ENCODE measurements at places on chromosomes 16 and 17.
A peak's percentile ranks its signal among the peaks of the same experiment; 100 is the strongest.

GRCh38 chr17:40903129-40903847 is 18.2 kb upstream of the KRT20 start:
- no peak for DNase-seq

GRCh38 chr17:78522031-78522809 is 55.0 kb downstream of the DNAH17 start:
- no peak for DNase-seq

- no peak for DNase-seq
Measured at GRCh38 chr16:46800494-46800893, 30.5 kb downstream of the C16orf87 start.

GRCh38 chr16:5502467-5502869 is 404.9 kb upstream of the EEF2KMT start:
- no peak for DNase-seq

GRCh38 chr16:81830845-81831540 is 51.9 kb downstream of the PLCG2 start:
- DNase-seq = no peak

GRCh38 chr16:15970202-15970601 is 20.8 kb downstream of the ABCC1 start:
- DNase-seq = no peak

- no peak for DNase-seq
Measured at GRCh38 chr17:81388091-81388611, 7.1 kb upstream of the BAHCC1 start.

- DNase-seq = no peak
Measured at GRCh38 chr17:51065466-51065865, 55.2 kb downstream of the SPAG9 start.

DNA sequence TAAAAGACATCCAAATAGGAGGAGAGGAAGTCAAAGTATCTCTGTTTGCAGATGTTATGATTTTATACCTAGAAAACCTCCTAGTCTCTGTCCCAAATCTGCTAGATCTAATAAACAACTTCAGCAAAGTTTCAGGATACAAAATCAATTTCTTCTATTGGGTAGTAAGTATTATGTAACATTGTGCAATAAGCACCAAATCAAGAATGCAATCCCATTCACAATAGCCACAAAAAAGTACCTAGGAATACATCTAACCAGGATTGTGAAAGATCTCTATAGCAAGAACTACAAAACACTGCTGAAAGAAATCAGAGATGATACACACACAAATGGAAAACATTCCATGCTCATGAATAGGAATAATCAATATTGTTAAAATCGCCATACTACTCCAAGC is 13.0 kb downstream of the NLRP1 start:
- no peak for DNase-seq

- DNase-seq = peak; percentile 78
Measured at GRCh38 chr16:81873843-81874752, 95.0 kb downstream of the PLCG2 start.

DNA sequence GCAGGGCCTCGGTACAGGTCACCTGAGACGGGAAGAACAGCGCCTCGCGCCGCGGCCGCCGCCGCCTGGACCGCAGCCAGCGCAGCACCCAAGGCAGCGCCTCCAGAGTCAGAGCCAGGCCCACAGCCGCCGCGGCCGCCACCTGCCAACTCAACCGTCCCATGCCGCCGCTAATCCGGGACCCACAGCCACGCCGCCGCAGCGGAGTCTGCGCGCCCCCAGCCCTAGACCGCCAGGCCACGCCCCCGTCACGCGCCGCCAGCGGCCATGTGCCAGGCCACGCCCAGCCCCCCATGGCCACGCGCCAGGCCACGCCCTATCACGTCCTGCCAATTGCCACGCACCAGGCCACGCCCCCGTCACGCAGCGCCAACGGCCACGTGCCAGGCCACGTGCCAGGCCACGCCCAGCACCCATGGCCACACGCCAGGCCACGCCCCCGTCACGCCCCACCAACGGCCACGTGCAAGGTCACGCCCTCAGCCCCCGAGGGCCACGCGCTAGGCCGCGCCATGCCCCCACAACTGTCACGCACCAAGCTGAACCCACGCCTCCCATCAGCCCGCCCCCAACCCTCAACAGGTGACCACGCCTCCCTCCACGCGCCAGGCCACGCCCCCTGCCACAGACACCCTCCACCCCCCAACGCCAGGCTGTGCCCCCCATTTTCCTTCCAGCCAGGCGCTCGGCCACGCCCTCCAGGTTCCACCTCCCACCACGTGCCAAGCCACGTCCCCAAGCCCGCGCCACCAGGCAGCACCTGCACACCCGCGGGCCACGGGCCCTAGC is at the start of gene PLD6:
PLD6 (minus strand) TSS at position 210 of the 789 bp plus-strand sequence; CDS start at position 163, 47 bp downstream.
- peak; percentile 93 for DNase-seq

GRCh38 chr16:57997176-57997527 is 3.3 kb downstream of the ZNF319 start:
- no peak for DNase-seq

DNA sequence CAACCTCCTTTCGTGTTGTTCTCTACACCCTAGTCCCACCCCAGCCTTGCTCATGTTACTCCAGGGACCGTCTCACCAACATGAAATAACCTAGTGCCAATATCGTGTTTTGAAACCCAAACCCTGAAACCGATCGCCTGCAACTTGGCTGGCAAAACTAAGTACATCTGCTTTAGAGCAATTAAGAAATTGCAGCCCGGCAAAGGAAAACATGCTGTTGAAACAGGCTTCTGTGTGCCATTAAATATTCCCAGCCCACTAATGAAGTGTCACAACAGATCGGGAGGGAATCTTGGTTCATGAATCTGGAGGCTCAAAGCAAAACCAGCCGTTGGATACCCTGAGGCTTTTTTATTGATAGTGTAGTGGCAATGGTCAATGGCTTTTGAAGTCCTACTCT is 48.3 kb upstream of the GPR139 start:
- no peak for DNase-seq

GRCh38 chr17:55274355-55275255 is 9.8 kb downstream of the HLF start:
- no peak for DNase-seq

DNA sequence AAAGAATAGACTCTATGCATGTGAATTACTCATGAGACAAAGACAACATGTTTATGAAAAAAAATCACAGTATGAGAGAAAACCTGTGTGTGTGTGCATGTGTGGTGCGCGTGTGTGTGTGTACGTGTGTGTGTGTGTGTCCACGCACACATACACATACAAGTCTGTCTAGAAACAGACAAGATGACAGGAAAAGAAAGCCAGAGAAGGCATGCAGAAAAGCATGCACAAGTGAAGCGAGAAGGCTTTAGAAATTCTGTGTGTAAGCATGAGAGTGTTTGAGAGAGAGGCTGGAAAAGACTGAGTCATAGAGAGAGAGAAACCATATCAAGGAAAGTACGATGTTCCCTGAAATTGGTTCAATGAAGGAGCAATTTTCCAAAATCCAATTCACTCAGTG is 566.4 kb upstream of the C16orf82 start:
- no peak for DNase-seq

GRCh38 chr16:76204249-76204648 is 73.0 kb upstream of the CNTNAP4 start:
- DNase-seq = no peak

DNA sequence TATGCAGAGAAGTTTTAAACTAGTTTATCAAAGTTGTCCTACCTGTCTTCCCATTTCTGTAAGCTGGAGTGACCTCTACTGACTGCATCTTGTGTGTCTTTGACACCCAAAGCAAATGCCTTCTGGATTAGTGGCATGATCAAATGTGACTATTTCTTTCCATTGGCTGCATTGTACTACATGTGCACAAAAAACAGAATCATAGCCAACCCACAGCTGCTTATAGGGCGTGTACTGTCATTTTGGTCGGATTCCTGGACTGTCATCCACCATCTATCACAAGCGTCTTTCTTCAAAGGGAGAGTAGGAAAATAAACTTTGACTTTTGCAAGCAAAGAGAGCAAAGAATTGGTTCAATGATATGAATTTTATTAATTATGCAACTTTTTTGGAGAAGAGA is 310.6 kb downstream of the MAP2K6 start:
- DNase-seq = no peak

DNA sequence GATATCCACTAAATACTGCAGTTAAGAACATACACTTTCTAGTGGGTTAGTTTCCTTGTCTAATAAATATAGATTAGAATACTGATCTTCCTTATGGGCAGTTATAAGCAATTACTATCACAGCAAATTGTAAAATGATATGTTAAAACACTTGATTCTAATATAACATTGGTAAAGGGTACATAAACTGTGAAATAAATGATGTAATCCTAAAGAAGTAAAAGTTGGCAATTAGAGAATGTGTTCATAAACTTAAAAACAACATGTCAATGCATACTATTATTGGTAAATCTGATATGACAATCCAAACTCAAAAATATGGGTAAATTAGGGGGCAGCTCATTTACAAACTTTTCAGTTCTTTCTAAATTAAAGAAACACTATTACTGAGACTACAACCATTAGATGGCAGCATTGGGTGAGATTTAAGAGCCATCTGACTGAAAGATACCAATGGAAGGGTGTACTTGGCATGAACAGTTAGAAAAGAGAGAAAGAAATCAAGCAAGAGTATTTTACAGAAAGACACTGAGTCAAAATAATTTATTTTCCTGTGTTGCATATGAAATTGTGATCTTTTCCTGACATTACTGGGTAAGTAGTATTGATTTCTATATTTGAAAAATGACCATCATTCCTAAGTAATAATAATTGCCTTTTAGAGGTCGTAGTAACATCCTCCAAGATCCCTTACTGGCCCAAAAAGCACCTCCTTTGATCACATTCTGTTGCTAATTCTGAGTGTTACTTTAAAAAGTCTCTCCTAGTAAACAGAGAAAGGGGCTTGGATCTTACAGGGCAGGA is 119.6 kb downstream of the SPAG9 start:
- no peak for DNase-seq

GRCh38 chr17:77300016-77300686 is 159.4 kb downstream of the SEC14L1 start:
- DNase-seq = no peak

- no peak for DNase-seq
Measured at GRCh38 chr17:82172486-82173160, 40.0 kb downstream of the CCDC57 start.

- DNase-seq = no peak
Measured at GRCh38 chr17:72407931-72408330, 287.1 kb downstream of the SOX9 start.

DNA sequence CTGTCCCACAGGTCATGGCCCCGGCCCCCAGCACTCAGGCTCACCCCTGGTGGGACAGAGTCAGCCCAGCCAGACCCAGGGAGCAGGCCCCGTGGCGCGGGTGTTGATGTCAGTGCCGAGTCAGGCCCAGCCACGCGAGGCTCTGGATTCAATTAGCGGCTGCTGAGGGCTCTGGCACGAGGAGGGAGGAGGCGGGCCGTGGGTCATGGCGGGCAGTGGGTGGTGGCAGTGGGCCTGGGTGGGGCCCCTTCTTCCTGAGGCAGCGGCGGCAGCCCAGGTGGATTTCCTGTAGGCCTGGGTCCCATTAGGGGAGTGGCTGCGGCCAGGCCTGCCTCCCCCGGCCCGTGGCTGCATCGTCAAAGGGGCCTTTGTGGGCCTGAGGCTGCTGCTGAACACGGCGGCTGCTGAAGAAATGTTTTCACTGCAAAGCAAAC is 12.9 kb downstream of the VASN start:
- DNase-seq = no peak

DNA sequence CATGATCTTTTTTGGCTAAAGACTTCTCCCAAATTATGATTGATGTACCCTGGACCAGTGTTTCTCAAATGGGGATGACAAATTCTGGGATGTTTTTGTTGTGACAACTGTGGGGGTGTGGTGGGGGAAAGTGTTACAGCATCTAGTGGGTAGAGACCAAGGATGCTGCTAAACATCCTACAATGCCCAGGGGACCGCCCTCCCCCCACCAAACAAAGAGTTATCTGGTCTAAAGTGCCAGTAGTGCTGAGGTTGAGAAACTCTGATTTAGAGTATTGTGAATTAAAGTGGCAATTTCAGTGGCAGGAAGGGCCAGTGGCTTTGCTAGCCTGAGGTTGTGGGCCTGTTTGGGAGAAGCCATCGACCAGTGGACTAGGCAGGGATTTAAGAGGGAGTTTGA is 33.3 kb downstream of the SLC47A2 start:
- DNase-seq = no peak

GRCh38 chr17:66739553-66739952 is 95.4 kb upstream of the CACNG5 start:
- no peak for DNase-seq

DNA sequence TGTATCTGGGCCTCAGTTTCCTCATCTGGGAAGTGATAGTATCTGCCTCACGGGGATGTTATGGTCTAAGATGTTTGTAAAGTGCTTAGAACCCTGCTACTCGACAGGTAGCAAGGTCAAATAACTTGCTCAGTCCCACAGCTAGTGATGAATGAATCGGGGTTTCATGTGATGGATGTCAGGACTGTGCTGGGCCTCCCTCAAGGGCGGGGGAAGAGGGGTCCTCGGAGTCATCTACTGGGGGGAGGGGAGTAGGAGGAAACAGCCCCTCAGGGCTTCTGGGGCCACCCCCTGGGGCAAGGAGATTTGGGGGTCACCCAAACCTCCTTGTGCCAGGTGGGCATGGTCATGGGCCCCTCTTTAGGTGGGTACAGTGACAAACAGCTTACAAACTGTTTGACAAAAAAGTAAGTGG is 732 bp downstream of the PNPO start:
- peak; percentile 42 for DNase-seq

GRCh38 chr16:20743591-20743990 is 2.0 kb upstream of the THUMPD1 start:
- DNase-seq = no peak

Data from stimulated activated CD8-positive, alpha-beta memory T cell treated with anti-CD3 and anti-CD28 coated beads, Interleukin-4, amount 100 ng/mL, for 48 hours (primary cell).